ENCODE measurements at places on chromosomes 7 and 10. TPM values are rescaled to one million over a fixed set of nuclear protein-coding genes. Genes with fewer than 3 reads are reported as not detected.

Gene SEMA3C
- total RNA-seq = 37.4 TPM

Gene SLC26A4
- 0.63 TPM for total RNA-seq

Gene PRDX3
- total RNA-seq = 79.4 TPM

Gene MOGAT3
- not detected for total RNA-seq

GRCh38 chr10:117272195-117273076 is 31.5 kb downstream of the SLC18A2 start:
- no peak for ATAC-seq

GRCh38 chr7:76343294-76343930 is 15.4 kb downstream of the YWHAG start:
- ATAC-seq = peak; percentile 8

GRCh38 chr7:114944745-114945625 is 23.1 kb downstream of the MDFIC start:
- peak; percentile 98 for ATAC-seq

DNA sequence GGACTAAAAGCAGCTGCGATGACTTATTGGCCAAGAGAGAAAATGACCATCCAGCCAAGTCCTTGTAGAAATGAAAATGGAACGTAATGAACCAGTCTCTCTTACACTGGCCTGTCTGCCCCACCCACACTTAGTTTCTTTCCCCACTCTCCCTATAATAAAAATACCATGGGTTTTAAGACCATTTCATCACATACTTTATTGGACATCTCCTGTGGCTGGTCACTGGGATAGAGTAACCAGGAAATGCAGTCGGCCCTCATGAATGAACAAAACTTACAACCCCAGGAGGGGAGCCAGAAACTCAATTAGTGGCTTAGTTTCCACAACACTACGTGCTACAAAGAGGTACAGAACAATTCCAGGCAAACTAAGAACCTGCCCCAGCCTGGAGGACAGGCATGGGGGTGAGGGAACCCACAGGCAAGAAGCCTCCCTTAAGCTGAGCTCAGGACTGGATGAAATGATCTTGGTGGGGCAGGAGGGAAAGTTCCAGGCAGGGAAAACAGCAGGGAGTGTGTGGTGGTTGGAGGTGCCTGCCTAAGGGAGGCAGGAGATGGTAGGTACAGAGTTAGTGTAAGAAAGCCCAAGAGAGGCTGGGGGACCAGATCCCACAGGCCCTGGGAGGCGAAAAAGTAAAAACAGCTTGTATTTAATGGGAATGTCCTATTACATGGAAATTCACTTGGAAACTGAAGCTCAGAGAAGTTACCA is 29.6 kb downstream of the MKI67 start:
- no peak for ATAC-seq

GRCh38 chr10:101972761-101973160 is 83.2 kb downstream of the ARMH3 start:
- ATAC-seq = no peak

GRCh38 chr7:55571511-55572377 is 558 bp downstream of the VOPP1 start:
- peak; percentile 65 for ATAC-seq

GRCh38 chr7:22625251-22625650 is 101.7 kb upstream of the IL6 start:
- ATAC-seq = no peak

- no peak for ATAC-seq
Measured at GRCh38 chr7:48154792-48155413, 16.4 kb upstream of the ABCA13 start.

DNA sequence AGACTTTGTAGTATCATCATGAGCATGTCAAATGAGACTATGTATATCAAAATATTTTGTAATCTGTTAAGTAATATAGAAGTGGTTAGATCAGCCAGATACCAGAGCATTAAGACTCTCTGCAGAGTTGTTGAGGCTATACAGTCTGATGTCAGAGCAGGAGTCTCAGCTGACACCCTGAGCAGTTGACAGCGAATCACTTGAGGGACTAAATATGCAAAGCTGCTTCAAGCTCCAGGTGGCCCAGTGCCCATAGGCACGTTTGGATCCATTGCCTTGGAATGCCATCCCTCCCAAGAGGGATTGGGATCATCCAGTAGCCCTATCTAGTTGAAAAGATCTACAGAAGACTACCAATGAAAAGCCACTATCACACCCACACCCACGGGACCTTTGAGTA is 210.2 kb downstream of the TAX1BP1 start:
- no peak for ATAC-seq

DNA sequence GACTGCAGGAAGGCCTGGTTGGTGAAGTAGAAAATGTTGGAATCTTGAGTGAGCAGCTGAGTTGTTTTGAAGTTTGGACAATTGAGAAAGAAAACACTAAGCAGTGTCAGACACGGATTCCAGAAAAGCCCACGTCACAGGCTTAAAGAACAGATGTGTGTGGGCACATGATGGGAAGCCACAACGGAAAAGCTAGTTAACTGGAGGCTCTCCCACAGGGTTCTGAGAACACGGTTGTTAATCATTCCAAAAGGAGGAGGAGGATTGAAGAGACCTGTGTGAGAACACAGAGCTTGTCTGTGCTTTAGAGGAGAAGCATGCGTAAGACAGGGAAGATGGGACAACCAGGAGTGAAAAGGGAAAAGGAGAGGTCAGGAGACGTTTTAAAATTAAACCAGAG is 42.6 kb downstream of the SHH start:
- no peak for ATAC-seq

DNA sequence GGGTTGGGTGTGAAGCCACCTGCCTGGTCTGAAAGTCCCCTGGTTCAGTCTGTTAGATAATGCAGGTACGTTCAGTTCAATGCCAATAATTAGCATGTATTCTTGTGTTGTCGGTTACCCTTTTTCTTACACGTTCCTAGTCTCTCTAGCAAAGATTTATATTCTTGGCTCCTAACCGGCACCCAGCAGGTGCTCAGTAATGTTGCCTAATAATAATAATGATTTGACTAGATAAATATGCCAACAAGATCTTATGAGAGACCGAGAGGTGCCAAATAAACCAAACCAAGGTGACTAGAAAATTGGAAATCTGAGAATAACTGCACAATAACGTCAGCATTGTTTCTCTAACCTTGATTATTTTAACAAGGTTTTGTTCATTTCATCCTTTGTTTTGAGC is 1.1 kb upstream of the SMIM30 start:
- no peak for ATAC-seq

DNA sequence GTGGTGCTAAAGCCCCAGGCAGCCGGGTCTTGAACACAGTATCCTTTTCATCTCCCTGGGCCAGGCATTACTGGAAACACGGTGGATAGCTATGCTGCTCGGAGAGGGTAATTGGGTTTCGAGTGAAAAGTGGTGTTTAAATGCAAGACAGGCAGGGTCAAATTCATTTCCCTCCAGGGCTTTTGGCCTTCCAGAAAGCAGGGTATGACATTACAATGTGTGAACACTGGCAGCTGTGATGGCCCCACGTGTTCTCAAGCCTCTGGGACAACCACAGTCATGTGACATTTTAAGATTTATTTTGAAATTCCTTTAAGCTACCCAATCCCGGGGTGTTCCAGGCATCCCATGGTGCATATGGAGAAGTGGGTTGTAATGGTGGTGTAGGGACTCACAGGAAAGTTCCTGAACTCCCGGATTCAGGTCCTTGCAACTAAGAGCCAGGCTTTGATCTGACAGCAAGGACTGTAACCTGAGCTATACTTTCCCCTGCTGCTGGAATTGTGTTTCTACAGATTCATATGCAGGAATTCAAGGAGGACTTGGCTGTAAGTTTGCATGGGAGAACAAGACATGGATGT is 46.8 kb downstream of the INSYN2A start:
- peak; percentile 45 for ATAC-seq

DNA sequence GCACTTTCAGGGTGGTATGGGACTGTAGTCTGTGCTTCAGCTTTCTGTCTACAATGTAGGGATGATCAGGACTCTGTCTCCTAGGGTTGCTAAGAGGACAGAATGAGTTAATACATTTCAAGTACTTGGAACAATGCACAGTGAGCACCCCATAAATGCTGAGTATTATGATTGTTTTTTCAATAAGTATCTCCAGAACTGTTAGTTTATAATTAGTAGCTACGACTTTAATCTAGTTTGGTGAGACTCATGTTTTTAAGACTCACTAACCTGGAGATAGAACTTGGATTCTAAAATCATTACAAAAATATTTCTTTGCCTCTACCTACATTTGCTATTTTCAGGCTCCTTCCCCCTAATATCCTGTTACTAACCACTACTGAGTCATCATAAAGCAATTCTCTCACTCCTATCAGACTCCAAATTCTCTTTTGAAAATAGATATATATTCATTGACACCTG is 95.3 kb downstream of the CPED1 start:
- no peak for ATAC-seq

DNA sequence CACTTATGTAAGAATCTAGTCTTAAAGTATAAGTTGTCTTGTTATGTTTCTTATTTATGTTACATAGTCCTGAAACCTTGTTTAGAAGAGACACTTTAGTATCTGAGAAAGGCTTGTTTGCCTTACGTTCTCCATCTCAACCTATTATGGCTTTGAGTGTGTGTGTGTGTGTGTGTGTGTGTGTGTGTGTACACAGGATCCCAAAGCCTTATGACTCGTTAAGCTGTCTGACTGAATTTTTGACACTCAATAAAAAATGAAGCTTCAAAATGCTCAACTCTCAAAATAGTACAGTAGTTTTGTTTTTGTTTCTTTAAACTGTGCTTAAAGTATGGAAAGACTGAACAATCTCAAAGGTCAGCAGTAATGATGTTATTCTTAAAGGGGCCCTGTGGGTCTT is 18.0 kb downstream of the CALU start:
- ATAC-seq = no peak

- ATAC-seq = no peak
Measured at GRCh38 chr10:1612908-1613307, 124.4 kb downstream of the ADARB2 start.

DNA sequence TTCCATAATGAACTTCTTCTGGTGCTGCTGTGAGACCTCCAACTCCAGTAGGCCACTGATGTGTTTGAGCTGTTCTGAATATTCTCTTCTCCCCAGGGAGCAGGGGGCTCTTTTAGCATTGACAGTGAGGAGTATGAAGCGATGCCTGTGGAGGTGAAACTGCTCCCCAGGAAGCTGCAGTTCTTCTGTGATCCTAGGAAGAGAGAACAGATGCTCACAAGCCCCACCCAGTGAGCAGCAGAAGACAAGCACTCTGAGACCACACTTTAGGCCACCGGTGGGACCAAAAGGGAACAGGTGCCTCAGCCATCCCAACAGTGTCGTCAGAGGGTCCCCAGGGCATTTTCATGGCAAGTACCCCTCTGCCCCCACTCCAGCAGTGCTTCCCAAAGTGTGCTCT is 49.3 kb downstream of the DENND11 start:
- no peak for ATAC-seq

- ATAC-seq = no peak
Measured at GRCh38 chr10:43237631-43238446, 29.0 kb downstream of the RASGEF1A start.

DNA sequence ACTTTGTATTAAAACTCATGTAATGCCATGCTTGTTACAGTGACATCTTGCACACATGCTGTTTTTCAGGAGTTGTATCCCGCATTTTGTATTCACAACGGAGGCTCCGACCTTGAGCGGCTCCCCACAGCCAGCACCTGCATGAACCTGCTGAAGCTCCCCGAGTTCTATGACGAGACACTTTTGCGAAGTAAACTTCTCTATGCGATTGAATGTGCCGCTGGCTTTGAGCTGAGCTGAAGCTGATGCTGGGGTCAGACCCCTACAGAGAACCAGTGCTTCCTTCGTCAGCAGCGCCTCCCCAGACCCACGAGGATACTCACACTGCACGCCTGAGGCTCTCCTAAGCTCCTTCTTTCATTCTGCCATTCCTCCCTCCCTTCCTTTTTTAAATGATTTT is 69.3 kb upstream of the DNAJB6 start:
- no peak for ATAC-seq

All from motor neuron (in vitro differentiated cells).